CD14-positive monocyte (primary cell): ENCODE measurements at places on chromosomes 2 and 18.

DNA sequence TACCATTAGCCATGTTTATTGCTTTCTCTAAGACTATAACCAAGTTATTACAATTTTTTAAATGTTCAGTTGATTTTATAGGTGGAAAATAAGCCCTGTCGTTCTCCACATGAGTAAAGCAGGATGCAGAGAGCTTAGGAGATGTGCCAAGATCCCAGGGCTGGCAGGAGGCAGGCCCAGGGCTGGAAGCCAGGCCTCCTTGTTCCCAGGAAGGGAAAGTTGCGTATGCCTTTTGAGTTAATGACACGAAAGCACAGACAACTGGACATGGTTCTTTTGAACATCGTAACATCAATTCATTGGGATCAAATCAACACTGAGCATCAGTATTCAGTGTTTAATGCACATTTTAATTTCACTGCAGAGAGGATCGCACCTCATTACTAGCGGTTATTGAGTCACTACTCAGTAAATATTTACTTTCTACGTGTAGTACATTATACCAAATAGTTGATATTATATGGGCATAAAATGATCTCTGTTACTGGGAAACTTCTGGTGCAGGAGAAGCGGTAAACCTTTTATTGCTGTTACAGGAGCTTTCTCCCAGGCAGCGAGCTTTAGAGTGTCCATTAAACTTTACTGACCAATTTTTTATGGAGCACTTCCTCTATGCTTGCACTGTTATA lies 60.0 kb downstream of the RNF144A start:
- no peak overlapping the region for H3K4me3 ChIP-seq
- no peak for DNase-seq
- no peaks in the 10 kb centered on the region for H3K4me1 ChIP-seq
- no peaks in the 10 kb centered on the region for H3K27me3 ChIP-seq
- H3K27ac ChIP-seq = no peak overlapping the region

- H3K27me3 ChIP-seq = no peaks in the 10 kb centered on the region
- H3K36me3 ChIP-seq = no peaks in the 10 kb centered on the region
- H3K4me1 ChIP-seq = no peaks in the 10 kb centered on the region
- no peak overlapping the region for H3K27ac ChIP-seq
- no peak overlapping the region for H3K4me3 ChIP-seq
- no peak for DNase-seq
These were observed 119.3 kb upstream of the RBBP8 start for GRCh38 chr18:22813648-22814328.

GRCh38 chr18:46810481-46811000 lies 53.7 kb upstream of the ST8SIA5 start:
- no peak for DNase-seq
- no peak overlapping the region for H3K4me3 ChIP-seq
- H3K36me3 ChIP-seq = no peaks in the 10 kb centered on the region
- H3K27ac ChIP-seq = no peak overlapping the region
- no peaks in the 10 kb centered on the region for H3K27me3 ChIP-seq

GRCh38 chr2:887639-888038 lies 63.0 kb upstream of the SNTG2 start:
- no peak for DNase-seq
- H3K27ac ChIP-seq = no peak overlapping the region
- no peaks in the 10 kb centered on the region for H3K27me3 ChIP-seq
- no peaks in the 10 kb centered on the region for H3K4me1 ChIP-seq
- H3K36me3 ChIP-seq = no peaks in the 10 kb centered on the region

- H3K4me3 ChIP-seq = no peak overlapping the region
- H3K27ac ChIP-seq = no peak overlapping the region
- no peaks in the 10 kb centered on the region for H3K27me3 ChIP-seq
- no peak for DNase-seq
These were observed 846.4 kb downstream of the DCDC2C start for GRCh38 chr2:4549666-4550210.
